ENCODE measurements at places on chromosomes 11 and 22.

- H3K36me3 ChIP-seq = no peaks in the 10 kb centered on the region
- H3K4me1 ChIP-seq = no peaks in the 10 kb centered on the region
- H3K27me3 ChIP-seq = no peaks in the 10 kb centered on the region
- H3K4me3 ChIP-seq = no peak overlapping the region
- no peak for DNase-seq
- H3K27ac ChIP-seq = no peak overlapping the region
Measured at GRCh38 chr11:27858866-27859265, 158.6 kb upstream of the BDNF start.

- H3K36me3 ChIP-seq = peaks cover 33% of the 10 kb centered on the region
- H3K4me1 ChIP-seq = peaks cover 78% of the 10 kb centered on the region
- peak overlapping the region; percentile 71 for H3K27ac ChIP-seq
Measured at GRCh38 chr22:30301995-30302809, 12.9 kb upstream of the CASTOR1 start.

DNA sequence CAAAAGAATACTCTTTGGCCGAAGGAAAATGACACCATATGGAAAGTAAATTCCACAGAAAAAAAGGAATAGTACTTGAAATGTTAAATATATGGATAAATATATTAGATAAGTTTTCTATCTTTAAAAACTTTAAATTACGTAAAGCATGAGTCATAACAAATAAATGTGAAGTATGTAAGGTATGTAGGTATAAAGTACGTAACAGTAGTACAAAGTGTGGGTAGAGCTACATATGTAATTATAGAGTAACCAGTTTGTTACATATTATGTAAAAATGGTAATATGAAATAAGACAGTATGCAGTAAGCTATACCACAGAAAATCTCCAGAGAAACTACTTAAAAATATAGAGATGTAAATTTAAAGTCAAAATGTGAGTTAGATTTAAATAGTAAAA is 582.3 kb upstream of the CHORDC1 start:
- no peak overlapping the region for H3K27ac ChIP-seq
- no peaks in the 10 kb centered on the region for H3K4me1 ChIP-seq
- H3K4me3 ChIP-seq = no peak overlapping the region
- H3K36me3 ChIP-seq = no peaks in the 10 kb centered on the region

- DNase-seq = no peak
- H3K36me3 ChIP-seq = no peaks in the 10 kb centered on the region
- H3K27ac ChIP-seq = no peak overlapping the region
Measured at GRCh38 chr22:47837703-47838102, 1075.3 kb downstream of the TBC1D22A start.

DNA sequence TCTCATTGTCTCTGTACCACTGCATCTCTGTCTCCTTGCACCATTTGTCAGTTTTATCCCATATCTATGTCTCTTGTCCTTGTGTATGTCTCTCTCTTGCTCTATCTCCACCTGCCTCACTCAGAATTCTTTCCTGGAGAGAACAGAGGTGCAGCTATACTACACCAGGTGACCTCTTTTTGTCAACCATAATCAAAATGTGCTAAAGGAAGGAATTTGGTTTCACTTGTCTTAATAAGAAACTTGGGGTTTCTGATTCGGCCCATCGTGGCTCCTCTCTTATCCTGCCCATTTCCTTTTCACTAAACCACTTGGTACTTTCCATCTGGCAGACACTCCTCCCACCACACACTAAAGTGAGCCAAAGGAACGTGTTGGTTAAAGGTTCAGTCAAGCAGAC is 2.0 kb upstream of the C11orf42 start:
- DNase-seq = no peak
- H3K36me3 ChIP-seq = no peaks in the 10 kb centered on the region
- no peak overlapping the region for H3K4me3 ChIP-seq

GRCh38 chr22:40401532-40401931 is 31.1 kb downstream of the SGSM3 start:
- peak; percentile 56 for DNase-seq
- H3K36me3 ChIP-seq = peaks cover 25% of the 10 kb centered on the region
- peaks cover 49% of the 10 kb centered on the region for H3K4me1 ChIP-seq
- no peaks in the 10 kb centered on the region for H3K27me3 ChIP-seq
- H3K4me3 ChIP-seq = peak overlapping the region; percentile 14

DNA sequence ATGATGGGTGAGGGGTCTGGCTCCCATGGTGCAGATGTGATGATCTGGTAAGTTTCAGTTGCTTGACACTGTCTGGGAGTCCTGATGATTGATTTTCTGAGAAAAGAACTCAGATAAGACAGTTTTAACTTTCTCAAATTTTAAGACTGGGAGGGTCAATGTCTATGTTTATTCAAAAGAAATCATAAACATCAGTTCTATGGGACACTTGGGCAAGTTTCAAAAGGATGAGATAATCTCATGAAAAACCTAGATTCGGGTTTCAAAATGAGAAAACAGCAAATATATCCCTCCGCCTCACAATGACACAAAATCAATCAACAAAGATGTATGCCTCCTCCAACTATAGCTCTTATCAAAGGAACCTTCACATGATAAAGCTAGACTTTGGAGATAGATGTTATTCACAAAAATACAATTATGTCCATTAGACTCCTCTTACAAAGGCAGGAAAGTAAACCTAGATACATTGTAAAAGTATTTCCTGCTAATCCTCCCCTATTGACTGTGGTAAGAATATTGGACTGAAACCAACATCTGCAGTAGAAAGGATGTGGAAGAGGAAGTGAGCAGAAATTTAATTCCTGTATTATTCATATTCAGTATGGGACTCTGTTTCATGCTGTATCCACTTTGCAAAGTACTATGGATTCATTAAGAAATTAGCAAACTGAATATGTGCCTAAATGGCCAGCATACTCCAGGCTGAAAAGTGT is 21.6 kb downstream of the SVIP start:
- no peak overlapping the region for H3K4me3 ChIP-seq
- H3K27me3 ChIP-seq = no peaks in the 10 kb centered on the region
- no peaks in the 10 kb centered on the region for H3K36me3 ChIP-seq
- H3K27ac ChIP-seq = no peak overlapping the region

- H3K36me3 ChIP-seq = no peaks in the 10 kb centered on the region
- no peaks in the 10 kb centered on the region for H3K27me3 ChIP-seq
- no peak for DNase-seq
- H3K4me1 ChIP-seq = no peaks in the 10 kb centered on the region
- no peak overlapping the region for H3K27ac ChIP-seq
- no peak overlapping the region for H3K4me3 ChIP-seq
Measured at GRCh38 chr11:115247361-115247760, 256.9 kb downstream of the CADM1 start.

GRCh38 chr11:71428861-71429435 is 19.2 kb downstream of the DHCR7 start:
- no peak for DNase-seq
- no peak overlapping the region for H3K27ac ChIP-seq
- H3K4me3 ChIP-seq = no peak overlapping the region
- H3K36me3 ChIP-seq = no peaks in the 10 kb centered on the region

DNA sequence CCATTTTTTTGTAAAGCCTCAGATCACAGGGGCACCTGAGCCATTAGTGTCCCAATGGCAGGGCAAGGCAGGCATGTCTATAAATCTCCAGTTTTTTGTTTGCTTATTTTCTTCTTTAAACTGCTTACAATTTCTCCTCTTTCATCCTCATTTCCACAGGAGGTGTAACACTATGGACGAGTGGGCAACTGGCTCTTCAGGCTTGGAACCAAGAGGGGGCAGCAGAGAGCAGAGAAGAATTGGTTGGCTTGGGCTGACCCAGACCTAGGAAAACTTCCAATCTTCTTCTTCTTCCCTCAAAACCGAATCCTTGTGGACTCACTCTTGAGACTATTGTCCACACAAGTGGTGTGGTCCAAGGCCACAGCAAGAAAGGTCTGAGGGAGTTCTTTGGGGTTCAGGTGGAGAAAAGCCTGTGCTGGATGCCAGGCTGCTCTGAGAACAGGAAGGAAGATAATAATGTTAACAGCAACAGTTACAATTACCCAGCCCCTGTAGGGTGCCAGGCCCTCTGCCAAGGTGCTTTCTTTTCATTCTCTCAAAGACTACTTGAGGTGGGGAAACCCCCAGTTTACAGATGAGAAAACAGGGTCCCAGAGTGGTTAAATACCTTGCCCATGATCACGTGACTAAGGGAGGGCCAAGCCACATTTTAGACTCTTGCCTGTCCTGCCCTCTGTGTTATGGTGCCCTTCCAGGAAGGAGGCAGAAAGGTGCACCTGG is 70.7 kb upstream of the E2F8 start:
- no peaks in the 10 kb centered on the region for H3K4me1 ChIP-seq
- no peaks in the 10 kb centered on the region for H3K36me3 ChIP-seq

- DNase-seq = no peak
- H3K36me3 ChIP-seq = no peaks in the 10 kb centered on the region
- H3K27me3 ChIP-seq = no peaks in the 10 kb centered on the region
Measured at GRCh38 chr11:130394615-130395014, 33.8 kb downstream of the ADAMTS8 start.

- H3K27me3 ChIP-seq = no peaks in the 10 kb centered on the region
- H3K36me3 ChIP-seq = peaks cover 20% of the 10 kb centered on the region
- no peak for DNase-seq
- no peaks in the 10 kb centered on the region for H3K4me1 ChIP-seq
Measured at GRCh38 chr22:46896568-46897245, 134.3 kb downstream of the TBC1D22A start.

- no peaks in the 10 kb centered on the region for H3K4me1 ChIP-seq
- H3K36me3 ChIP-seq = no peaks in the 10 kb centered on the region
- H3K4me3 ChIP-seq = no peak overlapping the region
- DNase-seq = peak; percentile 15
- no peaks in the 10 kb centered on the region for H3K27me3 ChIP-seq
Measured at GRCh38 chr22:17057959-17058814, 26.6 kb upstream of the IL17RA start.

GRCh38 chr11:2700415-2701211 is 819 bp upstream of the KCNQ1OT1 start:
- peaks cover 4% of the 10 kb centered on the region for H3K4me1 ChIP-seq
- no peaks in the 10 kb centered on the region for H3K36me3 ChIP-seq
- DNase-seq = no peak
- no peaks in the 10 kb centered on the region for H3K27me3 ChIP-seq

GRCh38 chr11:110375351-110375750 is 54.4 kb upstream of the FDX1 start:
- no peaks in the 10 kb centered on the region for H3K36me3 ChIP-seq
- DNase-seq = no peak
- H3K4me3 ChIP-seq = no peak overlapping the region
- no peak overlapping the region for H3K27ac ChIP-seq
- H3K27me3 ChIP-seq = no peaks in the 10 kb centered on the region

DNA sequence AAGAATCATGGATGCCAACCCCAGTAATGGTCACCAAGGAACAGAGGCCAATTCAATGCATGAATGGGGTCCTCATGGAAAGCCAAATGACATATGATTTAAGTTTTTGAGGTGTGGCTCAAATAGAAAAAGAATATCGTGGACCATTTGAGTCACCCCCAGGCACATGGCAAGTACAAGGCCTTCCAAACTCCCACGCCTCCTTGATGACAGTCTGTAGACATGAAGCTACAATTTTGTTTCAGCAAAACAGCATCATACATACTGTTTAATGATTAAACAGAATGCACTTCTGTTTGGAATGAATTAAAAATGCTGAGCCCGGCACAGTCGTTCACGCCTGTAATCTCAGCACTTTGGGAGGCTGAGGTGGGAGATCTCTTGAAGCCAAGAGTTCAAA is 7.4 kb downstream of the FADD start:
- H3K27ac ChIP-seq = no peak overlapping the region
- no peaks in the 10 kb centered on the region for H3K27me3 ChIP-seq
- no peak overlapping the region for H3K4me3 ChIP-seq
- H3K4me1 ChIP-seq = peaks cover 12% of the 10 kb centered on the region
- DNase-seq = no peak

DNA sequence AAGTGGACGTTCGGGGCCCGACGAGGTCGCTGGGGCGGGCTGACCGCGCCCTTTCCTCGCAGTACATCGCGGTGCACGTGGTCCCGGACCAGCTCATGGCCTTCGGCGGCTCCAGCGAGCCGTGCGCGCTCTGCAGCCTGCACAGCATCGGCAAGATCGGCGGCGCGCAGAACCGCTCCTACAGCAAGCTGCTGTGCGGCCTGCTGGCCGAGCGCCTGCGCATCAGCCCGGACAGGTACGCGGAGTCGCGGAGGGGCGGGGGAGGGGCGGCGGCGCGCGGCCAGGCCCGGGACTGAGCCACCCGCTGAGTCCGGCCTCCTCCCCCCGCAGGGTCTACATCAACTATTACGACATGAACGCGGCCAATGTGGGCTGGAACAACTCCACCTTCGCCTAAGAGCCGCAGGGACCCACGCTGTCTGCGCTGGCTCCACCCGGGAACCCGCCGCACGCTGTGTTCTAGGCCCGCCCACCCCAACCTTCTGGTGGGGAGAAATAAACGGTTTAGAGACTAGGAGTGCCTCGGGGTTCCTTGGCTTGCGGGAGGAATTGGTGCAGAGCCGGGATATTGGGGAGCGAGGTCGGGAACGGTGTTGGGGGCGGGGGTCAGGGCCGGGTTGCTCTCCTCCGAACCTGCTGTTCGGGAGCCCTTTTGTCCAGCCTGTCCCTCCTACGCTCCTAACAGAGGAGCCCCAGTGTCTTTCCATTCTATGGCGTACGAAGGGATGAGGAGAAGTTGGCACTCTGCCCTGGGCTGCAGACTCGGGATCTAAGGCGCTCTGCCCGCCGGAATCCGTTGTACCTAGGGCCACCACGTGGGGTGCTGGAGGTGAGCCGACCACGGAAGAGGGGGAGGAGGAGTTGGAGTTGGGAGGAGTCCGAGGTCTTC is 771 bp downstream of the MIF start:
- peaks cover 17% of the 10 kb centered on the region for H3K36me3 ChIP-seq
- peaks cover 17% of the 10 kb centered on the region for H3K4me1 ChIP-seq
- H3K4me3 ChIP-seq = peak overlapping the region; percentile 86
- DNase-seq = peak; percentile 56
- peak overlapping the region; percentile 85 for H3K27ac ChIP-seq

- peaks cover 12% of the 10 kb centered on the region for H3K4me1 ChIP-seq
- H3K36me3 ChIP-seq = peaks cover 73% of the 10 kb centered on the region
- H3K27me3 ChIP-seq = no peaks in the 10 kb centered on the region
- DNase-seq = no peak
Measured at GRCh38 chr22:46688949-46689348, 49.1 kb downstream of the CERK start.

DNA sequence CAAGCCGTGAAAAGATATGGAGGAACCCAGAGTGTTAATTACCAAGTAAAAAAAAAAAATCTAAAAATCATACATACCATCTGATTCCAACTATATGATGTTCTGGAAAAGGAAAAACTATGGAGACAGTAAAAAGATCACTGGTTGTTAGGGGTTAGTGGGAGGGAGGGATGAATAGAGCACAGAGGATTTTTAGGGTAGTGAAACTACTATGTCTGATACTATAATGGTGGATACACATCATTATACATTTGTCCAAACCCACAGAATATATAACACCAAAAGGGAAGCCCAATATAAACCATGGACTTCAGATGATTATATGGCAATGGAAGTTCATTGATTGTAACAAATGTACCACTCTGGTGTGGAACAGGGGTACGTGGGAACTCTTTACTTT is 74.1 kb downstream of the ENTHD1 start:
- no peak overlapping the region for H3K4me3 ChIP-seq
- no peak for DNase-seq
- H3K36me3 ChIP-seq = no peaks in the 10 kb centered on the region
- H3K27me3 ChIP-seq = no peaks in the 10 kb centered on the region
- H3K4me1 ChIP-seq = no peaks in the 10 kb centered on the region

Measured in effector memory CD4-positive, alpha-beta T cell (primary cell).